ELF-1 (cell line): ENCODE measurements at places on chromosomes 11 and 22.

GRCh38 chr11:123212406-123212805 is 17.4 kb upstream of the CLMP start:
- no peak for DNase-seq

GRCh38 chr22:43928468-43928867 is 4.9 kb downstream of the PNPLA3 start:
- DNase-seq: no peak

DNA sequence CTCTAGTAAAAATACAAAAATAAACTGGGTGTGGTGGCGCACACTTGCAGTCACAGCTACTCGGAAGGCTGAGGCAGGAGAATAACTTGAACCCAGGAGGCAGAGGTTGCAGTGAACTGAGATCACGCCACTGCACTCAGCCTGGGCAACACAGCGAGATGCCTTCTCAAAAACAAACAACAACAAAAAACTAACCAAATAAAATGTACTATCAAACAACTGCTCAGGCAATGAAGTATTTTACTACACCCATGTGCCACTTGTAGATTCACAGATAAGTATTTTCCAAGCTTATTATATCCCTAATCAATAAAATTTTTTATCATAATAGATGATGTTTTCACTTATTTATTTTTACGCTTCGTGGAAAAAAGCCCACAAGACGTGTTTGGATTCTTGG is 924 bp downstream of the C11orf65 start:
- DNase-seq: no peak

DNA sequence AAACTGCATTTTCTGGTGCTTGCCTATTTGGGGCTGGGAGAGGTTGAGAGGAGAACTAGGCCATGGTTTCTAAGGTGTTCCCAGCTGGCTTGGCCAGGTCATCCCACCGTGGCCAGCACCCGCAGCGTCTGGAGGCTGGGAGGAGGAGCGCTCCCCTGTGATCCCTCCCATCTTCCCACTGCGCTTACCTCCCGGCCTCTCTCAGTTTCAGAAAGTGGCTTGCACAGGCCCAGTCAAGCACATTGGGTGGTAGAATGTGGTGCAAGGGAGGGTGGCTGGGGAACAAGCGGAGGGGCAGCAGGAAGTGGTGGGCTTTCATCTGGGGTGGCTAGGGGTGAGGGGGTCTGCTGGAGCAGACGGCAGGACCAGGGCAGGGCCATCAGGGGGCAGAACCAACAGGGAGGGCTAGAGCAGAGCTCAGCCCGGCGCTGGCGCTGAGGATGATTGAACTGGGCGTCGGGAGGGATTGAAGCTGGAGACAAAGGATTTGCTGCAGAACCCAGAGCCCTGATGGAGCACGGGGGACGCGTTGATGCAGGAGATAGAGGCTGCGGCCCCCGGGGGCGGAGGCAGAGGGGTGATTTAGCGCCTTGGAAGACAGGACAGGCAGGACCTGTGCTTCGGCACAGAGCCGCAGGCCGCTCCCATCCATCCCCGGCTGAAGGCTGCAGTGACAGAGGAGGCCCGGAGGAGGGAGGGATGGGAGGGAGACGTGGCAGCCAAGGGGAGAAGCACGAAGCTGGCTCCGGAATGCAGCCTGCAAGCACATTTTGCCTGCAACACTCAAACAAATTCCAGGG is 76.0 kb downstream of the TRIM29 start:
- peak; percentile 96 for DNase-seq

DNA sequence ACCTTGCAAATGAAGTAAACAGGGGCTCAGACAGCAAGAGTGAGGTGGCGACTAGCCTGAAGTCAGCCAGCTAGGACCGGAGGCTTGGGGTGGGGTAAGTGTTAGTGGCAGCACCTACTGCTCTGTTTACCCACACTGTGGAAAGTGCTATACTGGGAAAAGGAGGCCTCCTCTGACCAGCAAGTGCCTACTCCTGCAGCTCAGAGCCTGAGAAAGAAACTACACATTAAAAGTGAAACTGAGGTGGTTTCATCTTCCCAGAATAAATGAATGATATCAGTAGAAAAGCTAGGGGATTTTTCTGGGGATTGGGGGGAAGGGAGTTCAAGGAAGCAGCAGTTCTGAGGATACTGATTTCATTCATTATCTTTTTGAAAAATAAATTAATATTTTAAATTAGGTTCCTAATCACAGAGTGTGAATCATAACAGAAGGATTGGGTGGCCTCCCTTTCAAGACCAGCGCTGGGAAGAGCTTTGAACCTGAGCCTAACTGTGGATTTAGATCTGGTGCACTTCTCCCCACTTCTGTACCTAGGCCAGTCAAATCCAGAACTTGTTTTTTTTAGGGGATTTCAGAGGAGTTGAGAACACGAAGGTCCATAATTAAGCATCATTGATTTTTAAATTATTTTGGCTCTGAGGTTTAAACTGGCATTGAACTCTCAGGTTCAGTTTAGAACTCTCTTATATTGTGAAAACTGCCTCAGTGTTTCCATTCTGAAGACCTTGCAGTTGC is 48.1 kb upstream of the GRAMD1B start:
- no peak for DNase-seq

DNA sequence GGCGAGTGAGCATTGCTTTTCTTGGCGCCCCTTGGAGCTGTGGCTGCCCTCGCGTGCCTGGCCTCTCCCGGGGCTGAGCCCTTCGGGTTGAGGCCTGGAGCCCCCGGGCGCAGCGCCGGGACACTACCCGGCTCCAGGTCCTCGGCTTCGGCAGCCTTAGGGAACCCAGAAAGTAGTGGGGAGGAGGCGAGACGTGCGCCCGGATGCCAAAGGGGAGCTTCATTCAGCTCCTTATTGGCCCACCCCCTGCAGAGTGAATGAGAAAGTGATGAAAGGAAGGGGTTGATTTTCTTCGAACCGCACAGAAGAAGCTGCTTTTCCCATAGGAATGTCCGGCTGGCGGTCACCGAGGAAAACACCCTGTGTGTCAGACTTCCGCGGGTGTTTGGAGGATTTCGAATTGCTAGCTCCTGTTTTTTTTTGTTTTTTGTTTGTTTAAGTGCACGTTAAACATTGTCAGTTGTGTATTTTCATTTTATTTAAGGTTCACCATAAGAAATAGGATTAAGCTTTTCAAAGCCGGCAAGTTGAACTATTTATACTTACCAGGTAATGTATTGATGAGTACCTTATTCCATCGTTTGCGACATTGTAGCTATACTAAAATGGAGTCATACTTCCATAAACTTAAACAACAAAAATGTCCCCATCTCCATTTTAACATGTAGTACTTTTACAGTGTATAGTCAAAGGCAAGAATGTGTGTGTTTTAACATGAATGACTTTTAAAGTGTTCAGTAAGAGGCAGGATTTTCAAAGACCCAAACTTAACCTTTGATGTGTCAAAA is 841 bp upstream of the EIF4G2 start:
- no peak for DNase-seq
